ENCODE measurements at places on chromosomes 7 and 10. TPM values are rescaled to one million over a fixed set of nuclear protein-coding genes. Genes with fewer than 3 reads are reported as not detected.
A peak's percentile ranks its signal among the peaks of the same experiment; 100 is the strongest.

- DNase-seq: no peak
These were observed 69.2 kb upstream of the LRRC4 start for GRCh38 chr7:128100225-128100948.

DNA sequence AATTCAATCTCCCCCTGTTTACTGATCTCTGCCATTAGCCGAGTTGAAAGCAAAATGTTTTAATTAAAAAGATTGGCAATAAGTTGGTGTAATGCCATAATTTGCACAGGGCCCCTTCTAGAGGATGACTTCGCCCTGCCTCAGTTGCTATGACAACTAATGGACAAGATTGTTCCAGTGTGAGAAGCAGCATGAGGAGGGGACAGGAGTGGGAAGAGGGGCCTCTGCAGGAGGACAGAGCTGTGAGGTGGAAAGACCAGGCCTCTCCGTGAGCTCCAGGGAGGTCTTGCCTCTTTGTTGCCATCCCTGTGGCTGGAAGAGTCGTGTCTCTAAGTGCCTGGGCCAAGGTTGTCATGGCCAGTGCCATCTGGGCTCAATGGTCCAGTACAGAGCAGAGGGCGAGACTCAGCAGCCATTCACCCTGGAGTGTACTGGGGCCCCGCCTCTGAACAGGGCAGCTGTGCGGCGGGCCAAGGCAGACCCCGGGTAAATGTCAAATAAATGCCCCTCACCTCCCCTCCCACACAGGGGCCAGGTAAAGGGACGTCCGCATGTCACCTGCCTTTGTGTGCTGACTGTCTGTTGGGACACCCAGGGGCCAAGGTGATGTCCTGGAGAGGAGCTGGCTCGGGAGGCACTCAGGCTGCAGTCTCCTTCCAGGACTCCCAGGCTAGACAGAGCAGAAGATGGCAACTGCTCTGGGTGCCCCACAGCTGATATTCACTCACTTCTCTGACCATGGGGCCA is 97.0 kb upstream of the RET start:
- DNase-seq: peak; percentile 7

DNA sequence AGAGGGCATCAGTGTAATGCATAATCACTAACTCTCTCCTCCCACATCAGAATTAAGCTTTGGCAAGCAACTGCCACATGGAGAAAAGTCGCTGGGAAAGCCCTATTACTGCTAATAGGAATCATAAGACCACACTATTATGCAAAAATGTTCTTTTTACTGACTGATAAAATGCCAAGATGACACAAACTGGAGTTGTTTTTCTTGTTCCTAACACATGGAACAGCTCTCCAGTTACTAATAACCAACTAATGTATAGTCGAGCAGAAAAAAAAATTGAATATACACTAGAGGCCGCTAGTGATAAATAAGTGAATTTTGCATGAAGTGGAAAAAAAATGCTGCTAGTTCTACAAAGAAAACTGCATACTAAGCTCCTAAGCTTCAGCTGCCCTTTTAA is 165.6 kb downstream of the TPK1 start:
- peak; percentile 1 for DNase-seq

- no peak for DNase-seq
These were observed 270.1 kb upstream of the TPK1 start for GRCh38 chr7:145106001-145106400.

DNA sequence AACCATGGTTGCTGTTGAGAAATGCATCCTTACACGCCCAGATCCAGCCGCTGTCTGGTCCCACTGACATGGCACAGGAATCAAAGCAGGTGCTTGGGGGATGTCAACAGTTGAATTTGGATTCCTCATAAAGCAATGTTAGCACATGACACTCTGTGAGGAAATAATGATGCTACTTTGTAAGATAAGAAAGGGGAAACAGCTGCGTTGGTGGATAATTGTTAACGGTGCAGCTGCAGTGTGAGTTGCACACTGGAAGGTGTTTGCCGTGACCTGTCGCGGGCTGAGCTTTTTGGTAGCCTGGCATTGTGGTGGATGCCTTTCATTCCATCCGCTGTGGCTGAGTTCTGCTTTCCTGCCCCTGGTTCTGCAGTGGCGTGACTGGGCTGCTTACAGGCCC is 113.9 kb downstream of the MGMT start:
- no peak for DNase-seq

DNA sequence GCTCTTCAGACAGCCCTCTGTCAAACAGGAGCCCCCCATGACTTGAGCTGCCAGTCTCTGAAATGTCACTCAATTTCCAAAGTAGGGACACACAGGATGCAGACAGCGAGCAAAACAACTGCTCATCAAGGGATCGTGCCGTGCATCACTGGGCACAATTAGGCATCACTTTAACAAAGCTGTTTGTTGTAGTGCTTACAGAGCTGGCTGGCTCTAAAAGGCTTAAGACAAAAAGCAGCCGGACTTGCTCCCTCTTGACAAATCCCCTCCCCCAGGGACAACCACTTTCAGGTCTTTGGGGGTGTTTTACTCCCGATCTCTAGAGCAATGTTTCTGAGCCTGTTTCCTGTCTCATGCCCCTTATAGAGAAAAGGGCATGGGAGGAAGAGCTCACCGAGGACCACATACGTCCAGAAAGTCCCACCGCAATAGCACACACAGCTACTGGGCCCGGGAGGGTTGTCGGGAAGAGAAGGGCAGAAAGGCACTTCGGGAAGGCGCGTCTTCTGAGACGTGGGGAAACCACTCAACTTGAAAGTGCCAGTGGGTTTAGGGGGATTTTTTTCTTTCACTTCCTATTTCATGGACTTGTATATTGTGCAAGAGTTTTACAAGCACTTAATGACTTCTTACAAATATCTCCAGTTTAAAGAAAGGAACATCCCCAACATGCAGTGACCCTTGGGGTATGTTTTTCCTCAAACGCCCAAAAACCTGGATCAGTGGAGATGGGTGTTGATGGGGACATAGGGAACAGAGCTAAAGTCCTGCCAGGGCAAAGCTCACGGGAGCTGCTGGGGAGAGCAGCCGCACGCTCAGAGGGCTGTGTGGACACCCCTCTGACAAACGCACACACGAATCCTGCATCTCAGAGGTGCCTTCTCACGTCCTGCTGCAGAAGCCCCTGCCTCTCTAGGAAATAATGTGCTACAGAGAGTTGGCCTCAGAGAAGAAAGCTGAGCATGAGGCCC is 27.1 kb downstream of the LRRC20 start:
- no peak for DNase-seq

- no peak for DNase-seq
These were observed 10.5 kb downstream of the CAV2 start for GRCh38 chr7:116509982-116510579.

DNA sequence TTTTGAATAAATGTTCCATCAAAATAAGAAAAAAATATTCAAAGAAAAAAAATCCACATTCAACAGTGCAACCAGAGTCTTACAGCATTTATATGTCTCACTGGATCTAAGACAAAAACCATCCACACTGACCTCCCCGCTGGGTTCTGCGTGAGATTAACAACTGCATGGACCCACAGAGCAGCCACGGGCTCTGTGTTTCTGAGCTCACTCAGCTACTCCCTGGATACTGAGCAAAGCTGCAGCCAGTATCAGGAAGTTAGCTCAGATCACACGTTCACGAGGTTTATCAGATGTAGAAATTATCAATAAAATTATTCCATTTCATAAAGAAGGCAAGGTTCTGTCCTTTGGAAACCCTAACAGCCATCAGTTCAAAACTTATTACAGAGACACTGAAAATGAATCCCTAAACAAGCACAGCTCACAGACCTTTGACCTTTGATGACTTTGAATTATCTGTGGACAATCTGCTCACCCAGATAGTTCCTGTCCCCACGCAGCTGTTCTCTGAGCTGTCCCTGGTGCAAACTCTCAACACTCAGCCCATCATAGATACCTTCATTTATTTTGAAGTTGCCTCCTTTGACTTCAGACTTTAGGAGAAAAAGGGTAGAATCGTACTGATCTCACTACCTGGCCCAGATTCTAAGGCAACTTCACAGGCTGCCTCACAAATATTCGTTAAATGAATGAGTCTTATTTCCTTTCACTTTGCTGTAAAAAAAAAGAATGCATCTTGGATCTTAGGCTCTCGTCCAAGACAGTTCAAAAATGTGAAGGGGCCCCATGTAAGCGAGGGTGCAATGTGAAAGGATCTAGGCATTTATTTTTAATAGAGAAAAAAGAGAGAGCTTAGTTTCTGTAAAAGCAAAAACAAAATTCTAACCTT is 67.7 kb upstream of the SVIL start:
- no peak for DNase-seq

GRCh38 chr7:117086788-117087187 is 133.5 kb downstream of the ST7 start:
- no peak for DNase-seq

DNA sequence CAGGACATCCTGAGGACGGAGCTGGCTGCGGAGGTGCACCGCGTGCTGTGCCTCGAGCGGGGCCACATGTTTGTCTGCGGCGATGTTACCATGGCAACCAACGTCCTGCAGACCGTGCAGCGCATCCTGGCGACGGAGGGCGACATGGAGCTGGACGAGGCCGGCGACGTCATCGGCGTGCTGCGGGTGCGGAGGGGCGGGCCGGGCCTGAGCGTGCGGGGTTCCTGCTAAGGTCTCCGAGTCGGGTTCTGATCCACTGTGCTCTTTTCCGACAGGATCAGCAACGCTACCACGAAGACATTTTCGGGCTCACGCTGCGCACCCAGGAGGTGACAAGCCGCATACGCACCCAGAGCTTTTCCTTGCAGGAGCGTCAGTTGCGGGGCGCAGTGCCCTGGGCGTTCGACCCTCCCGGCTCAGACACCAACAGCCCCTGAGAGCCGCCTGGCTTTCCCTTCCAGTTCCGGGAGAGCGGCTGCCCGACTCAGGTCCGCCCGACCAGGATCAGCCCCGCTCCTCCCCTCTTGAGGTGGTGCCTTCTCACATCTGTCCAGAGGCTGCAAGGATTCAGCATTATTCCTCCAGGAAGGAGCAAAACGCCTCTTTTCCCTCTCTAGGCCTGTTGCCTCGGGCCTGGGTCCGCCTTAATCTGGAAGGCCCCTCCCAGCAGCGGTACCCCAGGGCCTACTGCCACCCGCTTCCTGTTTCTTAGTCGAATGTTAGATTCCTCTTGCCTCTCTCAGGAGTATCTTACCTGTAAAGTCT is 10.4 kb downstream of the ATG9B start:
- DNase-seq: peak; percentile 63

DNA sequence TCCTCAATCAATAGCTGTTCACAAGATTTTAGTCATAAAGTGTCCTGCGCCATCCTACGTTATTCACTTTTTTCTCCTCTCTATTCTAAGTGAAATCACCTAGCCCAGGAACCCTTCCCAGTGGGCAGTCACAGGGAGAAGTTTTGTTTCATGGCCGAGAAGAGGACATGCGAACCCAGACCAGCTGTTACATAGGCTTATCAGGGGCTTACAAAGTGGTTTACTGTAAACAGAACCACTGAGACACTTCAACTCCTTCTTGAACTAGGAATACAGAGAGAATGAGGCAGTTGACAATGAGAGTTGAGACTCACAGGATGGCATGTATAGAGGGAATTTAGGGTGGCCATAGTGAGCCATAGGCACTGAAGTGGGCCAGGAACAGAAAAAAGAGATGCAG is 246.9 kb upstream of the GLI3 start:
- no peak for DNase-seq

- DNase-seq: no peak
These were observed 103.8 kb upstream of the CCNY start for GRCh38 chr10:35232527-35232926.

GRCh38 chr7:55574051-55574717 is 1.9 kb upstream of the VOPP1 start:
- DNase-seq: no peak

DNA sequence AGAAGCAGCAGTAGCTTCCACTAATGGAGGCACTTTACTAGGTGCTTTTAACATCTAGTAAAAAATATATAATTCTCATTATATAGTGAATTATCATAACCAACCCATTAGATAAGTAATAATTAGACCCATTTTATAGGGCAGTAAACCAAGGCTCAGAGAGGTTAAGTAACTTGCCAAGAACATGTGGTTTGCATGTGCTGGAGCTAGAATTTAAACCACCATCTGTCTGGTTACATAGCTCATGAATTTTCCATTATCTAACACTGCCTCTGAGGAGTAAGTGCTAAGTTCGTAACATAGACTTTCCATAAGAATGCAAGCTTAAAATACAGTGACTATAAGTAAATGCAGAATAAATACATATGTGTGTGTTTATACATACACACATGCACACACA is 41.9 kb downstream of the CREB3L2 start:
- DNase-seq: no peak

- no peak for DNase-seq
These were observed 8.6 kb downstream of the MEST start for GRCh38 chr7:130500463-130500862.

GRCh38 chr7:69640216-69640615 is 41.9 kb downstream of the AUTS2 start:
- no peak for DNase-seq

DNA sequence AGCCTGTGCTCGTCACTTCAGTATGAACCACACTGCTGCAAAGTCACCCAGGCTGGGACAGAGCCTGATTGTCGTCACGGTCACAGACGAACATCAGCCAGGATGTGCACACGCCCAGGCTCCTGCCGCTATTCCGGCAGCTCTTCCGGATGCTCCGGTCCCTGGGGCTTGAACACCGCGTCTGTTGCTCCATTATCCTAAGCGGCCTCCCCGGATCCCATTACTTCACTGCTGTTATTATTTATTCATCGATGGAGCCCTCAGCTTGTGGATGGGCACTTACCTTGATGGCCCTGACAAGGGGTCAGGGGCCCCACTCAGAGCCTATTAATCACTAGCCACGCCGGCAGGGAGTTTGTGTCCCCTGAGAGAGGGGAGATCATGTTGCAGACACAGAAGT is 120.8 kb upstream of the PCBD1 start:
- no peak for DNase-seq

GRCh38 chr10:48633381-48634197 is 28.7 kb upstream of the ARHGAP22 start:
- DNase-seq: no peak

C10orf105 gene
- polyA plus RNA-seq: 0.11 TPM

PLEKHS1 gene
- 0.28 TPM for polyA plus RNA-seq

FANK1 gene
- 1.5 TPM for polyA plus RNA-seq

TLL2 gene
- polyA plus RNA-seq: 0.22 TPM

NUDT13 gene
- polyA plus RNA-seq: 2.1 TPM

ABCA13 gene
- 0.22 TPM for polyA plus RNA-seq

PDK4 gene
- 183 TPM for polyA plus RNA-seq

ANKRD61 gene
- polyA plus RNA-seq: 0.06 TPM

CRHR2 gene
- polyA plus RNA-seq: 0.03 TPM

SRGN gene
- polyA plus RNA-seq: 205 TPM
